Thyroid gland (tissue), 4 donors: ENCODE measurements at places on chromosomes 16 and 17.

DNA sequence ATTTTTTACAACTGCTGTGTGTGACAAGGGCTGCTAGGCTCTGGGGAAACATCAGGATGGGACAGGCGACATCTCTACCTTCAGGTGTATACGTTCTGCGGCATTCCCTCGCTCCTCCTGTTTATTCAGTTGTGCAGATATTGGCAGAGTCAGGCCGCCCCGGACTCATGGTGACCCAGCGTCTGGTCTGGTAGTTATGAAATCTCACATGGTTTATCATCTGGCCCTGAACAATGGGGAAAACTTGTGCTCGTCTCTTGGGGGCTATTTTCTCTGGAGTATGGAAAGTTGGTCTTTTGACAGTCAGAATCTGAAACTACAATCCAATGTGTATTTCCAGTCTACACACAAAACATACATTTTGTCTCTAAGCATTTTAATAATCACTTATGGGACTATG lies 3.3 kb downstream of the MARCHF10 start:
- H3K4me1 ChIP-seq, result peaks cover 7% of the 10 kb centered on the region
- H3K27me3 ChIP-seq, result no peaks in the 10 kb centered on the region
- no peak overlapping the region for H3K4me3 ChIP-seq
- no peaks in the 10 kb centered on the region for H3K36me3 ChIP-seq

DNA sequence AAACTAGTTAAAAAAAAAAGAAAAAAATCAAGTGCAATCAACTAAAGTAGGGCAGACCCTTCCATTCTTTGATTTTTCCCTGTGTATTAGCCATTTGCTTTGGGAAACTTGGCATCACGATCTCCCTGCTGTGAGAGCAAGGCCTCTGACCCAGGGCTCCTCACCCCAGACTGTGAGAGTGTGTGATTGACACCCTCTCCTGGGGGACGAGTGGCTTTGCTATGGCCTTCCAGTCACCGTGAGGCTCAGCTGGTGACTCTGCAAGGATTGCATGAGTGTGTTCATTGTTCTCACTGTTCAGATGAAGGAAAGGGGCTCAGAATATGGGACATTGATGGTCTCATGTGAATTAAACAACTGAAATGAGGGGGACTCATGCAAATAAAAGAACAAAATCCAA lies 69.0 kb upstream of the BCAR1 start:
- H3K4me1 ChIP-seq, result peaks cover 32% of the 10 kb centered on the region
- peak overlapping the region; percentile 40 for H3K27ac ChIP-seq
- H3K36me3 ChIP-seq, result no peaks in the 10 kb centered on the region

DNA sequence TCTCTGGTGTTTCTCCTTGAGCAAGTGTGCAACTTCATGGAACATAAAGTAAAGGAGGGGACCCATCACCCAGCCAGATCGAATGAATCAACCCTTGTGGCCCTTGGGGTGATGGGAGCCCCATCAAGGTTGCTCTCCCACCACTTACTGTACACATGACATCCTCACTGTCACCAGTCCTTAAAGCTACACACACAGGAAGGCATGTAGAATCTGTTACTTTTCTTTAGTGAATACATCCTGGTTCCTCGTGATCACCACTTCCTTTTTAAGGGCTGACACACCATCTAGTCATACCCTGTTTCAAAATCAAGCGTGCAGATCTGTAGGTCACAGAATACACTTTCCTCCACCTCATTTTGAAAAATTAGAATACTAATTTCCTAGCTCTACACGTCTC lies 22.6 kb upstream of the MPHOSPH6 start:
- no peaks in the 10 kb centered on the region for H3K4me1 ChIP-seq
- no peak overlapping the region for H3K27ac ChIP-seq
- no peaks in the 10 kb centered on the region for H3K36me3 ChIP-seq
- no peak overlapping the region for H3K4me3 ChIP-seq
- H3K27me3 ChIP-seq, result no peaks in the 10 kb centered on the region
- DNase-seq, result no peak

DNA sequence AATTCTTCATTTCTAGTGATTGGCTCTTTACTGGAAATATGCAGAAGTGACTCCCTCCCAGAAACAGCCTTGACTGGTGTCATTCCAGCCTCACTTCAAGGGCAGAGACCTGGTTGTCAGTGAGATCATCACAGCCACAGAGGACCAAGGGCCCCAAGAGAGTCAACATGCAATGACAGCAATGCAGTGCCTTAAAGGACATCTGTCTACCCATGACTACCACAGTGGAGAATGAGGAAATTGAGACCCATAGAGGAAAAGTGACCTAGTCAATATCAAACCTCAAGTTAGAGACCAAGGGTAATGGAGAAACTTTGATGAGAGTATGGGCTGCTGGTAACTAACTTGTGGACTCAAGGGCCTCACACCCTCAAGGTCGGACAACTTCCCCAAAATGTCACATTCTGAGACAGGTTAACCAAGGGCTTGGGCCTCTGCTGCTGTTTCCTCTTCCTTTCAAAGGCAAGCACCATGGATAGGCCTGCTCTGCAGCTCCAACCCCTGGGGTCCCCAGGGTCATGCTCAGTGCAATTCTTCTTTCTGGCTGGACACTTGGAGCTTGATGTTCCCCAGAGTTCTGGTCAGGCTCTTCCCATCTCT lies 11.3 kb downstream of the NOG start:
- no peaks in the 10 kb centered on the region for H3K27me3 ChIP-seq
- no peak for DNase-seq
- no peaks in the 10 kb centered on the region for H3K36me3 ChIP-seq
- H3K4me1 ChIP-seq, result no peaks in the 10 kb centered on the region

- no peaks in the 10 kb centered on the region for H3K36me3 ChIP-seq
- no peak overlapping the region for H3K4me3 ChIP-seq
- no peak for DNase-seq
- no peaks in the 10 kb centered on the region for H3K27me3 ChIP-seq
- H3K4me1 ChIP-seq, result no peaks in the 10 kb centered on the region
These were observed 50.3 kb downstream of the MEOX1 start for GRCh38 chr17:43611230-43611969.

DNA sequence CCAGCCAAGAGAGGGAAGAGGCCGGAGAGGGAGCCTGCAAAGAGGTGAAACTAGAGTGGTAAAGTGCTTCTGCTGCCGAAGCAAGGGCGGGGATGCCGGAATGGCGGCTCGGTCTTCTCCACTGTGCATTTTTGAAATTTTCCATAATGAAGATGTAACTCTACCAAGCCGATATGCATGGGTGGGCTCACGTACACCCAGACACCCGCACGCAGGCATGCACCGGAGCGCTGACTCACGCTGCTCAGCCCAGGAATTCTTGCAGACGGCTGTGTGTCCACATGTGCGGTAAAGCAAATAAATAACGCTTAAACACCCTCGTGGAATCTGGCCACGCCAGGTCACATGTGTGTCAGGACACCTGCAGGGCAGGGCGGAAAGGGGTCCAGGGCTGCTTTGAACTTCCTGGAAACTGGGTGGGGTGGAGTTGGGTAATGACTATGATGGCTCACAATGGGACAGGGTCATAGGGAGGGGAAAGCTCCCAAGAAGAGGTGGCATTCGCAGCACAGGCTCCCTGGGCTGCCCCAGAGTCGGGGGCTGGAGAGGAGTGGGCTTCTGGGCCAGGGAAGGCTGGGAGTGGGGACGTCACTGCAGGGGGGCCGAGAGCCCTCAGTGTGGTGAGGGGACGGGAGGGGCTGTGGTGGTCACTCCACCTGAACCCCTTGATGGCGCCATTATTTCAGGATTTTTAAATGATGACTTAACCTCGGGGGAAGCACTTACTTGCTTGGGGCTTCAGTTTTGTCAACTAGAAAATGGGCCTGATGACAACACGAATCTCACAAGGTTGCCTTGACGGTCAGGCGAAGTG lies 265.5 kb downstream of the PARN start:
- H3K27me3 ChIP-seq, result no peaks in the 10 kb centered on the region
- H3K27ac ChIP-seq, result no peak overlapping the region
- H3K36me3 ChIP-seq, result no peaks in the 10 kb centered on the region
- no peak overlapping the region for H3K4me3 ChIP-seq
- H3K4me1 ChIP-seq, result peaks cover 11% of the 10 kb centered on the region

GRCh38 chr16:58843675-58844074 lies 109.6 kb upstream of the GOT2 start:
- no peak overlapping the region for H3K4me3 ChIP-seq
- no peak for DNase-seq
- no peaks in the 10 kb centered on the region for H3K4me1 ChIP-seq
- no peaks in the 10 kb centered on the region for H3K36me3 ChIP-seq
